ENCODE measurements at places on chromosomes 2 and 18.

DNA sequence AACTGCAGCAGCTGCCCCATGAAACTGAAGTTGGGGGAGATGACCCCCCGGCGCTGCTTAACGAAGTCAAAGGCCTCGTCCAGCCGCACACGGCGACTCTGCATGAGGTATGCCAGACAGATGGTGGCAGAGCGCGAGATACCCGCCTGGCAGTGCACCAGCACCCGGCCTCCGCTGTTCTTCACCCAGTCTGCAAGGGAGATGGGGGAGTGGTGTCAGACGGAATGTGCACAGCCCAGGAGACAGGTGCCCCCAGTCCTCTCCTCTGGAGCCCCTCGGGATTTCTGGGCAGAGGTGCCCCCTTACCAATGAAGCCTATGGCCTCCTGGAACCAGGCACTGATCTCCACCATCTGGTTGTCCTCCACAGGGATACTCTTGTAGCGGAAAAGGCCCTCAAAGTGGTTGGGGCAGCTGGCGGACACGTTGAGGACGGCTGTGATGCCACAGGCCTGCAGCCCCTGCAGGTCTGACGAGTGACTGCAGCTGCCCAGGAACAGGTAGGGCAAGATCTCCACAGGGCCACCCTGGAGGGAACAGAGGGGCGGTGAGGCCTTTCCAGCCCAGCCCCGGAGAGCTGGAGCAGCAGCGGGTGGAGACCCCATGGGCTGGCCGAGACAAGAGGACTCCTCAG lies 1.3 kb downstream of the DUSP2 start:
- DNase-seq: no peak

- no peak for DNase-seq
Measured at GRCh38 chr2:142180820-142181533, 50.2 kb upstream of the LRP1B start.

GRCh38 chr2:169001116-169001815 lies 29.9 kb downstream of the ABCB11 start:
- no peak for DNase-seq

DNA sequence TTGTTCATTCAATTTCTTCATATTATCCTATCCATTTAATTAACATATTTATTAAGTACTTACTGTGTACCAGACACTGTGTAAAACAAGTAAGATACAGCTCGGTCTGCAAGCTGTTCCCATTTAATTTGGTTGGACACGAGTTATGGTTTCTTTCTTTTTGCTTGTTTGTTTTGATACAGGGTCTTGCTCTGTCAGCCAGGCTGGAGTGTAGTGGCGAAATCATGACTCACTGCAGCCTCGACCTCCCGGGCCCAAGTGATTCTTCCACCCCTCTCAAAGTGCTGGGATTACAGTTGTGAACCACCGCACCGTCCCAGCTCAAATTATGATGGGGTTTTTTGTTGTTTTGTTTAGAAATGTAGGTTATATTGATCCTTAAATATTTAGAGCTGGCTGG lies 9.0 kb downstream of the CYBRD1 start:
- no peak for DNase-seq

GRCh38 chr2:207123335-207123744 lies 42.4 kb downstream of the KLF7 start:
- DNase-seq: no peak

GRCh38 chr2:210224941-210225672 lies at the start of gene ACADL:
Gene ACADL (minus strand): TSS chr2:210225447. CDS start chr2:210225263, 184 bp downstream.
- DNase-seq: no peak

DNA sequence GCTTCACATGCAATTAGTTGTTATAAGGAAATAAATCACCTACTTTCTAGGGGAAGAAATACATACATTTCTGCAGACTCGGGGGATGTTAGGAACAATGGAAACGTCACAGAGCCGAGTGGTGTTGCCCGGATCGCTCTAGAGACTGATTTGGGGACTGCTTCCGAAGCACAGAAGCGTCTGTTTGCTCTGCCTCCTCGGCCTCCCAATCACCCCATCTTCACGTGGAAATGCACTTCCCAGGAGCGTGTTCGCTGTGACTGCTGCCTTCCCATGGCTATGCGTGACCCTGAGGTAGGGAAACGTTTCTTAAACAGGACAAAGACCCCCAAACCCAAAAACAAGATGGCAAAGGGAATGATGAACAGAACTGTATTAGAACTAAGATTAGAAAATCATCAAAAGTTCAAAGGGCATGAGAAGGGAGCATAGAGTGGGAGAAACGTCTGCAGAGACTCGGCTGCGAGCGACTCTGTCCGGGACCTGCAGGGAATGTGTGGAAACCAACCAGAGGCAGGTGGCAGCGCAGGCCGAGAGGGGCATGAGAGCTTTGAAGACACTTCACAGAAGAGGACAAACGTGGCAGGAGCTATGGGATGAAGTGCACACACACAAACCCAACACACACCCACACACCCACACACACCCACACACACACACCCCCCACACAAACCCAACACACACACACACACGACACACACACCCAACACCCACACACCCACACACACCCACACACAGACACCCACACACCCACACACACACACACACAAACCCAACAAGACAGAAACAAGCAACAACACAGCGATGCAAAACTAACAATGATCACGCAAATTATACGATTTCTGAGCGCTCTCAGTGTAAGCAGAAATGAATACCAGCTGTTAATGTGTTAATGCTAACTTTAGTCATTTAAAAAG lies 41.3 kb downstream of the RTP5 start:
- no peak for DNase-seq

- DNase-seq: no peak
Measured at GRCh38 chr2:120437604-120438000, 91.7 kb downstream of the INHBB start.

GRCh38 chr2:202023198-202023903 lies 10.3 kb upstream of the FZD7 start:
- DNase-seq: no peak

DNA sequence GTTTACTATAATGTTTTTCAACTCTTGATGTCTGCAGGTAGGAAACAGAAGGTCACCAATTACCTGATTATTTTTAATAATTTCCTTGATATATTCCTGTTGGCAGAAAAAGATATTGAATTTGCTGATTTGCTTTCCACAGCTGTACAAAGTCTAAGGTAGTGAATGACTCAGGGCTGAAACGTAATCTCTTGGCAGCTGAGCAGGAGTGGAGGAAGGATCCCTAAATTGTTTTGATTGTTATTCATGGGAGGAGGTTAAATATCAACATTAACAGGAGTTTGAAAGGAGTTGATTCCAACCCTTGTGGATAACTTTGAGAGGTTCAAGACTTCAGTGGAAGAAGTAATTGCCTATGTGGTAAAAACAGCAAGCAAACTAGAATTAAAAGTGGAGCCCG lies 345.2 kb upstream of the SLC8A1 start:
- DNase-seq: no peak

DNA sequence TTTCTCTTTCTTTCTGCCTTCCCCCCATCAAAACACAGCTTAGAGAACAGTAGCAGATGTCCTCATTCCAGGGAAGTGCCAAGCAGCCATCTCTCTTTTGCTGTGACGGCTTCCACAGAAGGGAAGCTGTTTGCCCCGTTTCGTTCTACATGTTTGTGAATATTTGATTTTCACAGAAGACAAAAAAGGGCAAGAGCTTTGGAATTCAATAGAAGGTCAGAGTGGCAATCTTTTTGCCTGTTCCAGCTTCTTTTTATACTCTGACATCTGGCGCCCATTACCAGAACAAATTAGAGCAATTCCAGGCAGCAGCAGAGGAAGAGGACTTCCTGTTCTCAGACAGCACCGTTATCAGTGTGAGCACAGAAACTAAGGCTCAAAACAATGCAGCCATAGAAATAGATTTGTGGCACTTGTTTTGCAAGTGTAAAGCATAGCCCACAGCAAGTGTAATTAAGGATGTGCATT lies 79.0 kb upstream of the CDH19 start:
- no peak for DNase-seq

- no peak for DNase-seq
Measured at GRCh38 chr2:173033084-173033483, 42.6 kb upstream of the MAP3K20 start.

- no peak for DNase-seq
Measured at GRCh38 chr18:57780706-57781347, 22.3 kb downstream of the ATP8B1 start.

- no peak for DNase-seq
Measured at GRCh38 chr2:145302886-145303285, 783.0 kb upstream of the ZEB2 start.

DNA sequence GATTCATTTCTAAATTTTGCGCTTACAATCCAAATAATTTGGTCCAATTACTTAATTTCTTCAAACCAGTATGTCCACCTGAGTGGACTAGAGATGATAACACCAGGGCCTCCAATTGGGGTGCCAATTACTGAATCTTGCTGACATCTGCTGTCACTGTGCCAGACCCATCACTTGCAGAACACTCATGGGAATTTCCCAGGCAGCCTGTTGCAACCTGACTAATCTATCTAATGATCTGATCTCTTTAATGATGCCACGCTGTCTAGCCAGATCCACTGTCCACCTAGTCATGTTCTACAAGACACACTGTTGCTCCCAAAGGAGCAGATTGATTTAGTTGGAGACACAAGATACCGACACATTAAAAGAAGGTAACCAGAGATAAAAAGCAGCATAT lies 11.8 kb upstream of the LRP1B start:
- DNase-seq: no peak

DNA sequence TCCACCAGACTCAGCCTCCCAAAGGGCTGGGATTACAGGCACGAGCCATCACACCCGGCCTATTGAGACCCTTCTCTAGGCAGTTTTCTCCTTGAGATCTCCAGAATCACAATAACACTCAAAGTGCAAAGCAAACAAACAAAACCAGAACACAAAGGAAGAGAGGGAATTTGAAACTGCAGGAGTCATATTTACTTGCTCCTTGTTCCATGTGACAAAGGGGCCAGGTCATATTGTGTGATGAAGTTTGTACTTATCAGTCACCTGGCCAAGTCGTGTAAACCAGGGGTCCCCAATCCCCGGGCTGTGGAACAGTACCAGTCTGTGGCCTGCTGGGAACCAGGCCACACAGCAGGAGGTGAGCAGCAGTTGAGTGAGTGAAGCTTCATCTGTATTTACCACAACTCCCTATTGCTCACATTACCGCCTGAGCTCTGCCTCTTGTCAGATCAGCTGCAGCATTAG lies 26.5 kb downstream of the SCYGR8 start:
- no peak for DNase-seq

DNA sequence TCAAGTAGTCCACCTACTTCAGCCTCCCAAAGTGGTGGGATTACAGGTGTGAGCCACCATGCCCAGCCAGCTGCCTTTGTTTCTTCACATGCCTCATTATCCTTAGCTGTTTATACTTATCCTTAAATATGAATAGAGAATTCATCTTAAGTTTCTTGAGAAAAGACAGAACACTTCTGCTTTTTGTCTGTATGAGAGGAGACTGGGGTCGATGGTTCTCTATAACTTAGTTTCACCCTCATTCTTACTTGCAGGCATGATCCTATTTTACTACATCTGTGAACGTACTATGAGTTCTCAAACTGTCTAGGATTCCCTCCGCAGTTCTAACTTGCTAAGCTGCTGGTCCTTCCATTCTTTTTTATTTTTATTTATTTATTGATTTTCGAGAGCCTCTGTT lies 20.4 kb downstream of the PPM1B start:
- DNase-seq: no peak

DNA sequence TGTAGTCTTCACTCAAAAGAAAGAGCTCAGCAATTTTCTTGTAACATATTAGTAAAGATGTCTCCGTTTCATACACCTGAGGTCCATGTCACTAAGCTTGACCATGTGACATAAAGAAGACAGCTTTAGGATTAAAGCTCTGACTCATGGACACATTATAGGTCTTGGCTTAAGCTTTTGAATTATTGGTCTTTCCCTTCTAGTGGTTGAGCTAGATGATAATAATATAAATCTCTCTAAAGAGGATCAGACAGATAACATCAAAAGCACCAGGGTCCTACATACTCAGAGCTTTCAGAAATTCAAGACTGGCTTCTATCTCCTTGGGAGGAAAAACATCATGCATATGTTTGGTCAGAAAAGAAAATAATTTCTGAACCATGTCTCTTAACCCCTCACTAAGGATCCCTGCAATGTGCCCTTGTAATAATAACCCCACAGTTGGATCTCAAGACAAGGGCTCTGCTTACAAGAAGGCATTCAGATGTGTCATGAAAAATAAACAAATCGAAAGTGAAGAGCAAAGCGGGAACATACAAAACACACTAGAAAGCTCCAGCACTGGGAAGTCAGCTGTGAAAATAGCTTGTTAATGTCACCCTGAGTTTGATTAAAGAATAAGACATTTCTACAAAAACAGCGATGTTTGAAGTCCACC lies 174.5 kb downstream of the PID1 start:
- no peak for DNase-seq

DNA sequence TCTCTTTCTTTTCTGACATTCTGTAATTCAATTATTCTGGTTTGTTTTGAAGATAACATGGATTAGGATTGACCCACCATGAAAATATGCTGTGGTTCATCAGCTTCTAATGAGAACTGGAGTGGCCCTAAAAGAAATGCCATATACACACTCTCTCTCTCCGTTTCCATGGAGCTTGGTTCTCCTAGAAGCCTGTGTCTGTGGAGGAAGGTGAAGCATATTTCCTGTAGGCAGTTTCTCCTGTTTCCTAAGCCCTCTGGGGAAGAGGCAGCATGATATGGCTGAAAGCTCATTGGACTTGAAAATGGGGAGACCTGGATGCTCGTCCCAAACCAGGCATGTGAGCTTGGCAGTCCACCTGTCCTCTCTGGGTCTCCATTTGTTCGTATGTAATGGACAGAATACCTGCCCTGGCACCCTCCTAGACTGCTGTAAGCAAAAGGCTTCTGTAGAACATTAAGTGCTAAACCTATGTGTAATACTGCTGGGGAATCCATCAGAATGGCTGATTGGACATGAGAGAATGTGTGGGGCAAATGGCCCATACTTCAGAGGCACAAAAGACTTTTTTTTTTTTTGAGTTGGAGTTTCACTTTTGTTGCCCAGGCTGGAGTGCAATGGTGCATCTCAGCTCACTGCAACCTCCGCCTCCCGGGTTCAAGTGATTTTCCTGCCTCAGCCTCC lies 75.3 kb upstream of the PPP1CB start:
- DNase-seq: no peak

DNA sequence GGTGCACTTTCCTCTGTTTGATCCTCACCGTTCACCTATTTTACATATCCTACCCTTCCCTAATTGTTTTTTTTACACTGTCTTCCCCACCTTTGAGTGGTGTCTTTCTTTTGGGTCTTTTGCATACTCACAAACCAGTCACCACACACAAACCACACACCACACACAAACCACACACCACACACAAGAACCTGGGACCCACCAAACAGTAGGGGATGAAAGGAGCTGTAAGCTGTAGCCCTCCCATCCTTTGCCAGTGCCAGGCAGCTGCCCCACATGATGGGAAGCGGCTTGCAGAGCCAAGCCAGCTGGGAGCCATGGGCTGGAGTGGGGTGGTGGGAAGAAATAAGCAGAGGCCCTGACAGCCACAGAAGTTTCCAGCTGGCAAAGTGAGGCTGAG lies 38.9 kb upstream of the MSH6 start:
- no peak for DNase-seq

Data from effector memory CD8-positive, alpha-beta T cell (primary cell).